ENCODE measurements at places on chromosomes 4 and X. TPM values are rescaled to one million over a fixed set of nuclear protein-coding genes. Genes with fewer than 3 reads are reported as not detected.

TMEM271 gene
- total RNA-seq = not detected

NEXMIF gene
- total RNA-seq = 0.21 TPM

CT45A2 gene
- total RNA-seq = 0.69 TPM

NLRP2B gene
- not detected for total RNA-seq

ERAS gene
- total RNA-seq = not detected

ADH7 gene
- not detected for total RNA-seq

HMX1 gene
- 2.7 TPM for total RNA-seq

NPY2R gene
- total RNA-seq = not detected

AGTR2 gene
- not detected for total RNA-seq

- peak; percentile 58 for DNase-seq
These were observed 7.2 kb downstream of the TBC1D14 start for GRCh38 chr4:6916587-6917460.

GRCh38 chr4:101792056-101792590 lies 1.6 kb downstream of the BANK1 start:
- no peak for DNase-seq

GRCh38 chr4:5463361-5463760 lies 245.0 kb downstream of the EVC2 start:
- DNase-seq = no peak

- DNase-seq = no peak
These were observed 285.3 kb upstream of the RASGEF1B start for GRCh38 chr4:81756973-81757372.

DNA sequence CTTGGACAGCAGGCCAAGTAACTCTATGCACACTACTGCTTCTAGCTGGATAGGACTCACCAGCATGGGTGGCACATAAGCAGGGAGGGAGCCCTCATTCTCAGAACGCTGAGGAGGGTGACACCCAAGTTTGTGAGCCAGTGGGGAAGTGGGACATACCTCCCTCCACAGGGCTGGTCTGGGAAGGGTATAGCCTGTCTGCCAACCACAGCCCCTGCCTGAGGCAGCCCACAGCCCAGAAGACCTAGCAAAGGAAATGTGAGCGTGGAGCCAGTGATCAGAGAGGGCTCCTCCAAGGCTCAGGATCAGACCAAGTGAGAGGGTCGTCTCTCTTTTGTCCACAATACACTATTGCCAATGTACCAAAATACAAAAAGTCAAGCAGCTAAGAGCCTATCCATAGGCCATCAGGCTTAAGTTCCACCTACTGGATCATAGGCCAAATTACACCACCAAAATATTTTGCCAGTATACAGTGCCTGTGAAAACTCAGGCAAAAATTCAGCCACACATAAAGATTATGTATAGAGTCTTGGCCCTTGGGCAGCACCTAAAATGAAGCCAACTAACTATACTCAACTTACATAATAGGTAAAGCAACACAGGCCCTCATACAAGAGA lies 1203.1 kb downstream of the PCDH18 start:
- peak; percentile 2 for DNase-seq

DNA sequence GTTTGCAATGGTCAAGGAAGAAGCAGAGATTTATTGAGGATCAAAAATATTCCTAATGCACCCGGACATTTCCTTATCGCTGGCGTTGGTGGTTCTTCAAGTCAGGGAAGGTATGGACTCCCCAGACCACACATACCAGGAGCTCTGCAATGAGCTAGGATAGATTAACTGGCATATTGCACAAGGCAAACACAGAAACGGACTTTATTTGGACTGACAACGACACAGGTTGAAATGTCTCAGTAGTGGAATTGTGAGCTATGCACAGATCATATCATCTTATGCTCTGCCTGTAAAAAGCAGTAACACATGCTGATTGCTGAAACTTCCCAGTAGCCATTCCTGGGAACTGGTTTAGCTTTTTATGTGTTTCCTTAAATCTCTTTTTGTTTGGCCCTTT lies 1.7 kb downstream of the TSPAN7 start:
- no peak for DNase-seq

DNA sequence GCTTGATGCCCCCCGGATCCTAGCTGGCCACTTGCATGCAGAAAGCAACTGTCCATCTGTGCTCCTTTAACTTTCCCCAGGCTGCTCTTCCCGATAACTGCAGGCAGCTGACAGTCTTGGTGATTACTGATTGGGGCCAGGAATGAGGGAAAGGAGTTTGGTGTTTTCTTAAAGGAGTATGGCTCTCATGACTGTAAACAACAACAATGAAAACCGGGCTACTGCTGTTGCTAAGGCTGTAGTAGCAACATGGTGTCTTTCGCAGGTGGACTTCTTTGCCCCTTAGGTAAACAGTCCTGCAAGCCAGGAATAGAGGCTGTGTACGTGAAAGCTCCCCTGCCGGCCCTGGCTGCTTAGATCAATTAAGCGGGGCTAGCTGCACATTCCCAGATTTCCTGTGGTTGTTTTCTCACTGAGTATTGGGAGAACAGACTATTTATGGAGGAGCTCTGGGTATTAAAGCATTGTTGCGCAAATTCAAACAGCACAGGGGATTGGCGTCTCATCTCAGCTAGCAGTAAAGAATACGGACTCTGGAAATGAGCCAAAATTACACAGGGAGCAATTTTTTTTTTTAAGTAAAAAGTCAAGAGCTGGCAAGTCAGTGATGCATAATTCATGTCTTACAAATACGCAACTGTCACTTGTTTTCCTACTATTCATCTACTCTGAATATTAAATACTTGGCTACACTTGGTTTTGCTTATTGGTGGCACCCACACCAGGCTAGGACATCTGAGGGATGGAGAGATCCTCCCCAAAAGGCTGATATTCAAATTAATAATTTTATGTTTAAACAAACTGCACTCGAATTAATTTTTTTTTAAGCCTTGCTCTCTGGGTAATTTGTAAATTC lies 61.6 kb upstream of the NAP1L5 start:
- DNase-seq = no peak

DNA sequence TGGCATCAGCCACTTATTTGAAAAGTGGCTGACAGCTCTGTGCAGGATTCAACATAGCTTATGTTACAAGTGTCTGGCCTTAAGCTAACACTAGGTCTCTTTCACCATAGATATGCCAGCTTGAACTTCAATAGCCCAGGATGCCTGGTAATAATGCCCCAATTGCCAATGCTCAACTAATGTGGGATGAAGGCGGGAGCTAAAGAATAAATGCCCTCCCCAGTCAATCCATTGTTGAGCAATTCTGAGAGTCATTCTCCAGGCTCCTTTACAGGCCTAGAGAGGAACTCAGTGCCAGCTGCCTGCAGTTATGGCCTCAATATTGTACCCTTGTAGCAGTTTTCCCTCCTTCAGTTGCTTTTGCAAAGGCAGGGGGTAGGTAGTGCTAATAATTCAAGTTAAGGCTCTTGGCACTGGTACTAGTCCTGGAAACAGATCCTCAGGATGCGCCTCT lies 460.2 kb downstream of the GABRG1 start:
- no peak for DNase-seq

GRCh38 chrX:54921427-54922021 lies 900 bp downstream of the TRO start:
- peak; percentile 71 for DNase-seq

DNA sequence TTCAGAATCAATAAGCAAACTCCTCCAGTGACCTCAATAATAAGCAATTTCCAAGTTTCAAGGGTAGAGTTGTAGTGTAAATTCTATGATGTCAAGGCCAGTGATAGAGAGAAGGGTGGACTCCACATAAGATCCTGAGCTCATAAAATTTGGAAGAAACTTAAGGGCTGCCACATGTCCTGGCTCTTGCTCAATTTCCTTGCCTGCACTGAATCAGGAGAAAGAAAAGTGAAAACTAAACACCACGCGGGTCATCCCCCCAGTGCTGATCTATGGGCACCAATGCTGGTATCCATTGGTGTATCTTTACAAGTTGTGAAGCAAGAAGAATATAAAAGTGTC lies 392.0 kb upstream of the INTU start:
- no peak for DNase-seq

GRCh38 chr4:80182237-80182866 lies 15.0 kb upstream of the PRDM8 start:
- no peak for DNase-seq

DNA sequence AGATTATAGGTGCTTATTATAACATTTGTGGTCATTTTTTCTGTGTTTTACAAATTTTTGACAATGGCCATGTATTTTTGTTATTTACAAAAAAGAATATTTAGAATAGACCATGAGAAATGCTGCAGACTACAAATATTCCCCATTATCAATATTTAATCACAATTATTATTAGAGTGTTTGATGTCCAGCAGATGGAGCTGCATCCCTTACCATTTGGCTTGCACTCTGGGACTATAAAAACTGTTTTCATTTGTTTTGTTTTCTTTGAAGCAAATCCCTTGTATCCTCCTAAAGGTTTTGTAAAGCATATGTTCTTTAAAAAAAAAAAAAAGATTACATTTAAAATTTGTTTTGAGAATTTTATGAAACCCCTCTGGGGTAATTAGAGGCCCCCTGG lies 85.6 kb upstream of the CXorf66 start:
- DNase-seq = peak; percentile 6

DNA sequence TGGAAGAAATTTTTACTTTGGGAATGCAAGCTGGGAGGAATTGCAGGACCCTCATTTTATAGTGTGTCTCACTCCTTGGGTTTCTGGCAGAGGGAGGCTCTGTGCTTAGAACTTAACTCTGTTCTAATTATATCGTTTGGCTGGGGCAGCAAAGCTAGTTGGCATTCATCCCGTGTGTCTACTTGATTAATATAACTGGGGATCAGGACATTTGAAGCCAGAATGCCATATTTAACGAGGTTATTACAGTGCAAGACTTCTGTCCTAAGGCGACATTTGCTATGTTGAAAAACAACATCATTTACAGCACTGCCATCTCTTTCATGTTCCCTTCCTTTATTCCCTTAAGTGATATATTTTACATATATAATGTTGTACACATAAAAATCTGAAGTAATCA lies 179.1 kb upstream of the TBC1D9 start:
- DNase-seq = no peak

GRCh38 chr4:152211936-152212653 lies 323.8 kb downstream of the FBXW7 start:
- no peak for DNase-seq

DNA sequence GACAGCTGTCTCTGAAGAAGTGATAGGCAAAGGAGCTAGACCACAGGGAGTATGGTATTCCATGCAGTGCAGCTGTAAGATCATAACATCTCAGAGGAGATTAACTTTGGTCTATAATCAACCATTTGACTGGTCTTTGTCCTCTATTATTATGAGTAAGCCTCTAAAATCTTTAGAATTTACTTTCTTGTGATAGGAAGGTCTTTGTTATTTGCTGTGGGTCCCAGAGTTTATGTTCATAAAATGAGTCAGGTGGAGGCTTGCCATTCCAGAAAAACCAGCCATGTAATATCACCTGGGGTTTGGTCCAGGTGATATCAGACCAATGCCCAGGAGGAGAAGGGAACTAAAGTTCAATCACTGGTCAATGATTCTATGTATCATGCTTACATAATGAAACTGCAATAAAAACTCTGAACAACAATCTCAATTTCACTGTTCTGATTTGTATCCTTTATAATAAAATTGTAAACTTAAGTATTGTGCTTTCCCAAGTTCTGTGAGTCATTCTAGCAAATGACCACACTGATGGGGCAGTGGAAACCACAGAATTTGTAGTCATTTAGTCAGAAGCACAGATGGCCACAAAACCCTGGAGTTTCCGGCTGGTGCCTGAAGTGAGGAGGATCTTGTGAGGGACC lies 239.6 kb upstream of the TRAM1L1 start:
- peak; percentile 85 for DNase-seq

DNA sequence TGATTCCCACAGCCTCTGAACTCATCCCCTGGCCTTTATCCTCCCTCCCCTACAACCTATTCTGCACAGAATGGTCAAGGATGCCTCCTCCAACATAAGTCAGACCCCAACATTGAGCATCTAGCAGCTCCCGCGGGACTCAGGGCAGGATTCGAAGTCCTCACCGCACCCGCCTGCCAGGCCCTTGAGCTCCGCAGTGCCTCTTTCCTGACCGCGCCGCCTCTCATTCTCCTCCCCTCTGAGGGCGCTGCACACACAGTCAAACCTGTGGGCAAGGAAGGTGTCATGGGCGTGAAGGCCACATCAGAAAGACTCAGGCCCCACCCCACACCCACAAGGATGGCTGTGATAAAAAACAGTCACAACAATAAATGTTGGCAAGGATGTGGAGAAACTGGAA lies 84.1 kb downstream of the CPZ start:
- DNase-seq = no peak

- DNase-seq = no peak
These were observed 209.9 kb downstream of the IQCM start for GRCh38 chr4:149605601-149606378.

DNA sequence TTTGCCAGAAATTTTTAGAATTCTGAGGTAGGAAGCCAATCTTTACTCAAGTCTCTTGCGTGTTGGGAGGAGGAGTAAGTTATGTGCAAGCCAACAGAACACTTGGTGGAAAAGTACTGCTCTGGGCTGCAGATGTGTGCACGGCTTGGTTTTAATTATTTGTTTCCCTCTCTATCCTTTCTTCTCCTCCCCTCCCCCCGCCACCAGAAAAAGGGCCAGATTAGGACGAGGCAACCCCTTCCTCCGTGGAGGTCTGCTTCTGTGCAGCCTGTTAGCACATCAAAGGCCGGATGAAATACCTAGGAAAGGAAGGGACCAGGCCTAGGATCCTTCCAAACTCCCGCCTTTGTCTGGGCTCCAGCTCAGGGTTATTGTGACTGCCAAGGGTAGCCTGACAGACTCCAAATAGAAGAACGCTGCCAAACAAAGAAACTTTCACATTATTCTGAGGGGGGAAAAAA lies 1.0 kb upstream of the PGRMC1 start:
- DNase-seq = no peak

GRCh38 chrX:115233497-115234455 lies at the start of gene LRCH2:
LRCH2 (minus strand) TSS chrX:115234096; CDS start chrX:115234041, 55 bp downstream.
- DNase-seq = peak; percentile 42

- DNase-seq = no peak
These were observed 41.4 kb downstream of the HAND2 start for GRCh38 chr4:173488656-173489055.

DNA sequence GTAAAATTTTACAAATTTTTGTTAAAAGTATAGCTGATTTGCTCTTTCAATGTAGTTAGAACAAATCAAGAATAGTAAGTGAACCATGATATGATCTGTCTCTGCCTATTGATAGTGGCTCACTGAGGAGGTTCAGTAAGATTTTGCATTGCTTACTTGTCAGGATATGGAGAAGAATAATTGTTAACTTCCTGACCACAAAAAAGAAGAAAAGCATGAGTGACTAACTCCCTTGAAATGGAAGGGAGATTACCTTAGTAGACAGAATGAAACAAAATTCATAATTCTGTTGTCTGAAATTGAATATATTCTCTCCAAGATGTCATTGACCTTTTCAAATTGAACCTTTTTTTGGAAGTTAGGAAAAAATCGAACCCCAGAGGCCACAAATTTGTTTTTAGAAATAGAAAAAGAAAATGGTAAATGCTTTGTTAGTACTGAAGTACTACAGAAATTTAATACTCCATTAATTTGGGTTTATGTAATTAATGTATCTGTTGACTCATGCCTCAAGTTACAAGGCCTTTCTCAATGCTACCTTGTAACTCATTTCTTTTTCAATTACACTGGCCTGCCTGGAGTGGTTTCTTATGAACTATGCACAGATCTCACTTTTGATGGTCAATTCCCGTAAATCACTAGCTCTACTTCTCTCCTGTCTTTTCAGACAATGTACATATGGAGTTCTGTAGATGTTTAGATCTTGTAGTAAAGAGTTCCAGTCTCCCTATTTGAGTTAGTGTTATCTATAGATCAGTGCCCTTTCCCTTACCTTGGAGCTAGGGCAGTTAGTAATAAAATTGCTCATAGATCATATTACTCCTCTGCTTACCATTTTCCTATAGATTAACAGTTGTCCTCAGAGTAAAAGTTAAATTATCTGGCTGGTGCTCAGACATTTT lies 139.3 kb downstream of the TLL1 start:
- DNase-seq = peak; percentile 2

- no peak for DNase-seq
These were observed 224.5 kb downstream of the TEX13C start for GRCh38 chrX:125544031-125544660.

Measured in Daoy (cell line).